ENCODE measurements at places on chromosomes 2 and 18. TPM values are rescaled to one million over a fixed set of nuclear protein-coding genes. Genes with fewer than 3 reads are reported as not detected.

FEV gene
- 4.8 TPM for total RNA-seq

WDR43 gene
- 38.2 TPM for total RNA-seq

DPYSL5 gene
- not detected for total RNA-seq

DNA sequence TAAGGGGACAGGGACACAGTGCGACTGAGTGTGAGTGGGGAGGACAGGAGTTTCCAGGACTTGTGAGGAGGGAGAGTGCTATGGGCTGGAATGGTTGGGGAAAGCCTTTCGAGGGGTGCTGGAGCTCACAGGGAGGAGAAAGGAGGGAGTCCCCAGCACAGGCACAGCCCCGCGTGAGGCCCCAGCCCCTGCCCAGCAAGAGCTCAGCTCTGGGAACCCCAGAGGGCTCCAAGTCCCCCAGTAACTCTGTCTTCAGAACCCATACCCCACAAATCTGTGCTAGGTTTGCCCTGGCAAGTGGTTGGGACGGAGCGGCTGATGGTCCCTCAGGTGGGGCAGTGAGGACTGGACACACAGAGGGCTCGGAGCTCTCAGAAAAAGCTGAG lies 75.4 kb downstream of the SFXN5 start:
- no peak for DNase-seq

GRCh38 chr2:205261516-205262020 lies 420.7 kb upstream of the NRP2 start:
- DNase-seq: no peak

GRCh38 chr18:77124452-77124922 lies 8.1 kb downstream of the MBP start:
- DNase-seq: no peak

DNA sequence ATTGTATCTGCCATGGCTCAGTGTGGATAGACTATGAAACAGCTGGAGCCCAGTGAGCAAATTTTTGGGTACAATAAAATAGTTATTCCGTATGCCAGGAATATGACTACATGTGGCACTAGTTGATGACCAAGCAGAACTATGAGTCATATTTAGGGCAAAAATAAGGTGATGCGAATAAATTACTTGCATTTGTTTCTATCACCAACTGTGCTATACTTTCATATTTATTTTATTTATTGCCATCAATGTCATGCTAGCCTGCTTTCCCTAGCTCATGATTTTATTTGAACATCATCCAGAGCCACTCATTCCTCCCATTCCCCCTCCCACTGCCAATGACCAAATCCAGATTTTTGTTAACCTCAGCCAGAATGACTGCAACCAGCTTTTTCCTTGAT lies 13.3 kb upstream of the FAP start:
- no peak for DNase-seq

DNA sequence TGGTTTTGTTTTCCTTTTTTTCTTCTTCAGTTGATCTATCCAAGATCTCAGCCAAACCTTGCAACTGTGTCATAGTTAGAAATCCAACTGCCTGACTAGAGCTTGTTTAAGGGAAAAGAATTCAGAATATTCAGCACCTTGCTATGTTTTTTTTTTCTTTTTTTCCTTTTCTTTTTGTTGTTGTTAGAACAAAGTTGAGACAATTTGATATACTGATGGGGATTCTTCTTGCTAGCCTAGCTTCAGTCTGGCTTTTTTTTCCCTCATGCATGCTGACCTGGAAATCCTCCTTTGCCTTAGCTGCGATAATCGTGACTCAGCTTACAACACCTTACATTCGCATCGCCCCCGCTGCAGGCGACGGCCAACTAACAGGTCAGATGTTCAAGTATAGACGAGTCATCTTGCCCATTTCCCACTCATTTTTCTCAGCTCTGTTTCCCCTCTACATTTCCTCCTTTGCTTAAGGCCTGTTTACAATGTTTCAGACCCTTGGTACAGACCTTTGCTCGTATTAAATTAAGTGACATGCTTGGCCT lies 487.2 kb upstream of the RAB12 start:
- DNase-seq: no peak

GRCh38 chr2:108288534-108289106 lies at the start of gene SULT1C2:
SULT1C2 (plus strand) TSS chr2:108288895; CDS start chr2:108293668, 4,773 bp downstream.
- DNase-seq: no peak

DNA sequence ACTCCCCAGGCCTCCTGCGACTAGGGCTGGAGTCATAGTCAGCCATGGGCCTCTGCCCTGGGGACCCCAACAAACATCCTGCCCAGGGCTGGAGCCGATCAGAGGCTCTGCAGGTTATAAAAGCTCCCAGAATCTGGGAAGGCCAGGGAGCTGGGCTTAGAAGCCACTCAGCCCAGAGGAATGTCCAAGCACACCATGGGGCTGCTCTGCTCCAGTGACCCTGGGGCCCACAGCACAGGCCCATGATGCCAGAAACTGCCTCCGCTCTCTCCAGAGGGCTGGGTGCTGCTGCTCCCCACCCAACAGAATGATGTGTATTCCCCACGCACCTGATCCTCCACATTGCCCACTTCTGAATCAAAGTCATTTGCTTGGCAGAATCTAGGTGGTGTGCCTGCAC lies 88.5 kb downstream of the ARMC9 start:
- no peak for DNase-seq

- DNase-seq: peak; percentile 77
Observed at GRCh38 chr2:28993206-28993960, 12.3 kb downstream of the TOGARAM2 start.

- no peak for DNase-seq
Observed at GRCh38 chr2:236008006-236008405, 160.2 kb downstream of the GBX2 start.

- DNase-seq: no peak
Observed at GRCh38 chr2:128237911-128238697, 80.6 kb downstream of the HS6ST1 start.

Data from left colon (tissue), 2 donors.